ELF-1 (cell line): ENCODE measurements at places on chromosomes 5 and 9.

DNA sequence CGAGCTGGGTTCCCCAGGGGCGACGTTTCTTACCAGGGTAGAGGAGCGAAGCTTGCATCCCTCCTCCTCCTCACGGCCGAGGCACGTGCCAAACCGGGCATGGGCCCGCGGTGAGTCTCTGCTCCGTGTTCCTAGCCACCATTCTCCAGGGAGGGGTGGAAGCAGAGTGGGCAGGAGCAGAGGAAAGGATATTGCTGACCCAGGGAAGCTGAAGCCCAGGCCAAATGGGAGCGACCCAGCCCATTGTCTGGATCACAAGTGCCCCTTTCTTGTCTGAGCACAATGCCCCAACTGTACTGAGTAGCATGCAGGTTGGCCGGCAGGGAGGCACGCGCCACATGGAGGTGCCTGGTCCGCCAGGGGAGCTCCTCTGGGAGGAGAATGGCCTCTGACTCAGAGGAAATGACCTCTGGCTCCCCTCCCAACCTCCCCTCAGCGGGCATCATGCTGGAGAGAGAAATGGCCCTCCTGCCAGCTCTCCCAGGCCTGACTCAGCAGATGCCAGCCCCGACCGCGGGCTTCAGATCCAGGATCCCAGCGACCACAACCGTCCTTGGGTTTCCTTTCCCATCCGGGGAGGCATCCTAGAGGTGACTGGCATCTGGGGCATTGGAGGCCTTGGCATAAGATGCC, 1.1 kb downstream of the PRR7 start:
- DNase-seq: peak; percentile 74

- DNase-seq: no peak
Measured at GRCh38 chr5:5374009-5374715, 48.3 kb upstream of the ICE1 start.

- peak; percentile 81 for DNase-seq
Measured at GRCh38 chr9:110255463-110256379, 586 bp downstream of the TXN start.

- no peak for DNase-seq
Measured at GRCh38 chr9:137988051-137988450, 110.5 kb downstream of the CACNA1B start.

GRCh38 chr5:107469485-107470294, 201.0 kb downstream of the EFNA5 start:
- DNase-seq: no peak

DNA sequence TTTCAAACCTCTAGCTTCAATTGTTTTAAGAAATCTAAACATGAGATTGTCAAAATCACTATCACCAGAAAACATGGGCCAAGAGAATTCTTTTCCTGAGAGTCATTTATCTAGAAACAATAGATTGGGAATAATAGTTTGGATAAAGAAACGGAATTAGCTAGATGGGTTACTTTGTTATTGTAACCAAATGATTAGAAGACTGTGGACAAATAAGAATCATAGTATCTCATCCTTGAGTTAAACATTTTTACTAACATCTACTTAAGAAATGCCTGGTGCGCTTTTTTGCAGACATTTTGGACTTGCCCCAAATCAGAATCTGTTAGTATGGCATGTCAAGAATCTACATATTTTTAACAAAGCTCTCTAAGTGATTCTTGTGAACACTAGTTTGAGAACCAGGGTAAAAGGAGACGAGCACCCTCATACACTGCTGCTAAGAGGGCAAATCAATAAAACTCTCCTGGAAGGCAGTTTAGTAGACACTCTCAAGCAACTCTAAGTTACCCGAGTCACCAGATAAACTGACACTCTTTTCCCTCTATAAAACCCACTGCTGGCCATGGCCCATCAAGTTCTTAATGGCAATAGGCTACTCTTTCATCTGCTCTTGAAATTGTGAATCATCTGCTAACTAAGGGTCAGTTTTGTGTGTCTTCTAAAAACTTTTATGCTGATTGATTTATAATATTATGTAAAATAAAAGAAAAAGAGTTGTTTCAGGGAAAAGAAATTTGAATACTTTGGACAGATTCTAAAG, 39.1 kb downstream of the TPD52L3 start:
- DNase-seq: no peak

DNA sequence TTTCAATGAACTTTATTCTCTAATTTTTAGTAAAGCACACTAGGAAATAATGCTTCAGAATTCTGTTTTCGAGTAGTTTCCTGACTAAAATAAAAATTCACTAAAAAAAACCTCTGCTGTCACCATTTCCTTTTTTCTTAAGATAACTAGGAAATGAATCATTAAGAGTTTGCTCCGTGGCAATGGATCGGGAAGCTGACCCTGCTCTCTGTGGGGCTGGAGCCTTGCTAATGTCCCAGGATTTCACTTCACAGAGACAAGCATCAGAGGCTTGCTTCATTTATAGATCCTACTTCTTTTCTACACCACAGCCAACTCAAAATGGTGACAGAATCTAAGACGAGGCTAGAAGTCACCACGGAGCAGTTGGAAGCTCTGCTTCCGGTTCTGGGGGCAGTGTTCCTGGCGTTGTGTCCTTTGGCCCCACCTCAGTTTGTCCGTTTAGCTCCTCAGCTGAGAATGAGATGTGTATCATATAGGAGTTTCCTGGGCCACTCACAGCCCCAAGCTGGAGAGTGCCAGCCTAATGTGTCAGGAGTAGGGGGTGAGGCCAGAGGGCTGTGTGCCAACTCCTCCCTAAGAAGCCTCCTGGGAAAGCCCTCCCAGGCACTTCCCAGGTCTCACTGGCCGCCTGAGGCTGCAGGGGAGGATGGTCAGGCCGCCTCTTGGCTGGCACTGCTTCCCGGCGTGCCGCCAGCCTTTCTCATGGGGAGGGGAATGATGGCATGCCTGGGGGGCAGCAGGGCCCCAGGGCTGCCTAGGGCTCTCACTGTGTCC, 19.6 kb downstream of the TENT4A start:
- DNase-seq: no peak

DNA sequence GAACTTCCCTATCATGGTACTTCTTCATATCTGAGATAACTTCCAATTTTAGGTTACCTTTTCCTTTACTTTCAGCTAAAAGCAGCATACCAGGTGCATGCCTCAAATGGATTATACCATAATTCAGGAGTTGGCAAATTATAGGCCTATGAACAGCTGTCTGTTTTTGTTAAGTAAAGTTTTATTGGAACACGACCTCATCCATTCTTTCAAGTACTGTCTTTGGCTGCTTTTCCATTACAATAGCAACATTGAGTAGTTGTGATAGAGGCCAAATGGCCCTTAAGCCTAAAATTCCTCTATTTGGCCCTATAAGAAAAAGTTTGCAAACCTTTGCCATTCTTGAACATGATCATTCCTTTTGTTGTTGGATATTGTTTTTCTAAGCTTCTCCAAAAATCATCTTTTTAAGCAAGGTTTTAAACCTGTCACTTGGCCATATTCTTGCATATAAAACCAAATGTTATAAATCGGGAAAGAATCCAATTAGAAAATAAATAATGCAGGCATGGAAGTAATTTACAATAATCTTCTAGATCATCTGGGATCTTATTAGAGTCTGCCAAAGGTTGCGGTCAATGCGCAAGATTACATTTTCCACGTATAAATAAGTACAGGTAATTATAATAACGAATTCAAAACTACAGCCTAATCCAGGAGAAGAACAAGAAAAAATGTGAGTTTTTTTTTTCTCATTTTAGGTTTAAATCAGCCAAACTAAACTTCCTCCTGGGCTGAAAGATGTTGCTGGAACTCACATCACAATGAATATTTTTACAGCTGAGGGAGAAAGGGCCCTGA, 226.5 kb upstream of the ANKRD55 start:
- DNase-seq: no peak

DNA sequence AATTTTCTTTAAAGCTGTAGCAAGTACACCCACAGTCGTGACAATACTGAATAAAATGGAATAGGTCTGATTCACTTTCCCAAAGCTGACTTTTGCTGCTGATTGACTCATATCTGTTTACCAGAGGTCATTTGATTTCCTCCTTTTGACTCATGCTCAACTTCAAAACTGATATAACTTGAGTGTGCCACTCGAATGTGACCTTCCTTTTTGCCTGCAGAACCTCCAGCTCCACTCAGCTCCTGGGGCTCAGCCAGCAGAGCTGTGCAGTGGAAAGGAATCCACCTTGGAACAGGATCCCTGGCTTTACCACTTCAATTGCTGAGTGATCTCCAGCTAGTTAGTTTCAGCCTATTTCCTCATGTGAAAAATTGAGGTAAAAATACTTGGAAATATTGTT, 84.1 kb downstream of the FEM1C start:
- DNase-seq: no peak

GRCh38 chr9:35729700-35730485, 2.1 kb downstream of the TLN1 start:
- peak; percentile 75 for DNase-seq

DNA sequence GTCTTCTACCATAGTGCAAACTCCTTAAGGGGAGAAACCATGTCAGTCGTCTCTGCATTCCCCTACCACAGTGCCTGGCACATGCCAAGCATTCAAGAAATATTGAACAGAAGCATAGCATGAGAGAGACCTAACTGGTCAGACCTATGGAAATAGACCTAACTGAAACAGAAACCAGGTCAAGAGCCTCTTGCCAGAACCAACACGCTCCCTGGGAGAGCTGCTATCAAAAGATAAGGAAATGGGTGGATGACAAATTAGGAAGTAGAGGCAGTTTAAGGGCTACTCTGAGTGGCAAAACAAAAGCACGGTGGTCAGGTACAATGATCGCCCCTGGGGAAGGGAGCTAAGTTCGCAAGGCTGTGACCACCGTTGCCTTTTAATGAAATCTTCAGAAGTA, 66.0 kb upstream of the SMIM15 start:
- no peak for DNase-seq

- DNase-seq: no peak
Measured at GRCh38 chr5:124544366-124545055, 201.9 kb downstream of the ZNF608 start.

DNA sequence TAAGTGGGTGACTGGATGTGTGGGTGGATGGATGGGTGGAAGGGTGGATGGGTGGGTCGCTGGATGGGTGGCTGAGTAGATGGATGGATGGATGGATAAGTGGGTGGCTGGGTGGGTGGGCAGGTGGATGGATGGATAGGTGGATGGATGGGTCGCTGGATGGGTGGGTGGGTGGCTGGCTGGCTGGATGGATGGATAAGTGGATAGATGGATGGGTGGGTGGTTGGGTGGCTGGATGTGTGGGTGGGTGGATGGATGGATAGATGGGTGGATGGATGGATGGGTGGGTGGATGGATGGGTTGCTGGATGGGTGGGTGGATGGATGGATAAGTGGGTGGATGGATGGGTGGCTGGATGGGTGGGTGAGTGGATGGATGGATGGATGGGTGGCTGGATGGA, 27.3 kb upstream of the CEP72 start:
- DNase-seq: no peak

- no peak for DNase-seq
Measured at GRCh38 chr5:109394806-109395205, 15.0 kb downstream of the PJA2 start.

GRCh38 chr5:72347801-72348308, 27.7 kb downstream of the PTCD2 start:
- no peak for DNase-seq

- no peak for DNase-seq
Measured at GRCh38 chr5:154202379-154203260, 12.1 kb downstream of the GALNT10 start.

- DNase-seq: no peak
Measured at GRCh38 chr5:85077581-85077980, 692.9 kb upstream of the EDIL3 start.
